ENCODE measurements at places on chromosomes 4 and X.

DNA sequence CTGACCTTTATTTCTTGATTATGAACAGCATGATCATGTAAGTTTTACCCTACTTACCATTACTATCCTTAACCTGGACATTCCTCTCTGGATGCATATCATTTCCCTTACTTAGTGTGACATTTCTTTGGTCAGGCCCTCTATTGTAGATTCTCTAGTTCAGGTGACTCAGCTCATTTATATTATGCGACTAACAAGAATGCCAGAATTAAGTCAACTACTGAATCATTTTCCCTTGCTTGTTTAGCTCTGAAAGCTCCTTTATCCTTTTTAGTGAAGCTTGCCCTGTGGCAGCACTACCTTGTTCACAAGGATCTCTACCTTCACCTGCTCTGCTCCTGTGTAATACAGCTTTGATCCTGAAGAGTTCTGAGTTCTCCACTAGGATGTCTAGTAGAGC, 15.1 kb upstream of the UGT2B17 start:
- H3K27me3 ChIP-seq, result no peaks in the 10 kb centered on the region
- H3K4me1 ChIP-seq, result no peaks in the 10 kb centered on the region
- no peak for DNase-seq
- H3K27ac ChIP-seq, result no peak overlapping the region
- H3K4me3 ChIP-seq, result no peak overlapping the region
- H3K36me3 ChIP-seq, result no peaks in the 10 kb centered on the region

DNA sequence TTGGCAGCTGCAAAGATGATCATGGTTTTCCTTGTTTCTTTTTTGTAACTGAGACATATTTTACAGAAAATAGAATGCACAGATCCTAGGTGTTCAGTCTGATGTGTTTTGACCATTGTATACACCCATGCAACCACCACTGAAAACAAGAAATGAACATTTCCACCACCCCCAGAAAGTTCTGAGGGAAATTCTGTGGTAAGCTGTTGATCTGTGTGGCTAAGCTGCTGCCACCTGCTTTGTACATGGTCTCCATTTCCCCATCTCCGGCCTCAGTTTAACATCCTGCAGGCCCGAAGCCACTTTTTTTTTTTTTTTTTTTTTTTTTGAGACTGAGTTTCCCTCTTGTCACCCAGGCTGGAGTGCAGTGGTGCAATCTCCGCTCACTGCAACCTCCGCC, 65.3 kb downstream of the NYX start:
- H3K4me1 ChIP-seq, result peaks cover 2% of the 10 kb centered on the region
- H3K27ac ChIP-seq, result no peak overlapping the region
- no peaks in the 10 kb centered on the region for H3K27me3 ChIP-seq
- no peaks in the 10 kb centered on the region for H3K36me3 ChIP-seq
- no peak overlapping the region for H3K4me3 ChIP-seq

GRCh38 chr4:15718959-15719358, 16.1 kb downstream of the BST1 start:
- H3K27ac ChIP-seq, result no peak overlapping the region
- H3K4me1 ChIP-seq, result no peaks in the 10 kb centered on the region
- no peak for DNase-seq
- H3K4me3 ChIP-seq, result no peak overlapping the region
- no peaks in the 10 kb centered on the region for H3K36me3 ChIP-seq

DNA sequence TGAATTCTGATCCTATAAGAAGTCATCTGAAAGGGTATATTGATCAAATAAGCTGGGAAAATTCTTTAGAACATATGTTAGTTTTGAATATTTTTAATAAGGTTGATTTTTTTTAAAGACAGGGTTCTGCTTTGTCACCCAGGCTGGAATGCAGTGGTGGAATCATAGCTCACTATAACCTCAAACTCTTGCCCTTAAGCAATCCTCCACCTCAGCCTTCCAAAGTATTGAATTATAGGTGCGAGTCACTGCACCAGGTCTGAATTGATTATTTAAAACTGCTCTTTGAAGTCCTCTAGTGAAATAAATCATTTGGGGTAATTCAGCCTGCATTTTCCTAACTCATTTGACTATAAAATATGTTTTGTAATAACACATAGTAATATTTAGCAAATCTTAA, 812.3 kb downstream of the PDHA2 start:
- H3K27ac ChIP-seq, result no peak overlapping the region
- H3K4me3 ChIP-seq, result no peak overlapping the region
- H3K4me1 ChIP-seq, result no peaks in the 10 kb centered on the region
- H3K36me3 ChIP-seq, result no peaks in the 10 kb centered on the region
- no peak for DNase-seq

GRCh38 chrX:44143061-44143602, 169.9 kb upstream of the NDP start:
- H3K27me3 ChIP-seq, result no peaks in the 10 kb centered on the region
- no peak overlapping the region for H3K27ac ChIP-seq
- H3K4me3 ChIP-seq, result no peak overlapping the region
- H3K36me3 ChIP-seq, result no peaks in the 10 kb centered on the region

- no peak overlapping the region for H3K4me3 ChIP-seq
- H3K27me3 ChIP-seq, result no peaks in the 10 kb centered on the region
- H3K4me1 ChIP-seq, result no peaks in the 10 kb centered on the region
- H3K27ac ChIP-seq, result no peak overlapping the region
- no peaks in the 10 kb centered on the region for H3K36me3 ChIP-seq
- no peak for DNase-seq
Measured at GRCh38 chr4:26573389-26573794, 10.5 kb upstream of the TBC1D19 start.

DNA sequence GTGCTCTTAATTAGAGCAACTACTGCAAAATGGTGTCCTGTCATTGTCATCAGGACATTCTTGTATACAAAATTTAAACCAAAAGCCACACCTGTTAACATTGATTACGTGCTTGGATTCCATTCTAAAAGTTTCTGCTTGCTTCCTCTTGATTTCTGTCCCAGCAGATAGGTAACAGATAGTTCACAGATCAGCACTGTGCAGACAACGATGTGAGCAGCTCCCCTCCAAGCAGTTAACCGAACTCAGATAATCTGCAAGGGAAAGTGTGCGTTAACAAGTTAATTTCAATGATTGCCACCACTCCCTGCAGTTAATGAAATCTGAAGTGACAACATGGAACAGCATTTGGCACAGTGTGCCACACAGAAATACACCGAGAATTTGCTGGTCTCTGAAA, 54.4 kb upstream of the RELL1 start:
- H3K27ac ChIP-seq, result no peak overlapping the region
- no peaks in the 10 kb centered on the region for H3K27me3 ChIP-seq
- H3K4me3 ChIP-seq, result no peak overlapping the region
- DNase-seq, result no peak
